Activated CD4-positive, alpha-beta T cell treated with anti-CD3 and anti-CD28 coated beads for 36 hours (primary cell): ENCODE measurements at places on chromosomes 11 and 22. TPM values are rescaled to one million over a fixed set of nuclear protein-coding genes. Genes with fewer than 3 reads are reported as not detected.

The MYOD1 gene
- total RNA-seq, result not detected

The CABP4 gene
- total RNA-seq, result 0.37 TPM

The SPDYC gene
- not detected for total RNA-seq

The MRGPRX4 gene
- total RNA-seq, result not detected

- H3K27me3 ChIP-seq, result no peaks in the 10 kb centered on the region
- H3K36me3 ChIP-seq, result peaks cover 64% of the 10 kb centered on the region
- no peak for DNase-seq
These were observed 48.8 kb downstream of the ACAT1 start for GRCh38 chr11:108170184-108170583.

DNA sequence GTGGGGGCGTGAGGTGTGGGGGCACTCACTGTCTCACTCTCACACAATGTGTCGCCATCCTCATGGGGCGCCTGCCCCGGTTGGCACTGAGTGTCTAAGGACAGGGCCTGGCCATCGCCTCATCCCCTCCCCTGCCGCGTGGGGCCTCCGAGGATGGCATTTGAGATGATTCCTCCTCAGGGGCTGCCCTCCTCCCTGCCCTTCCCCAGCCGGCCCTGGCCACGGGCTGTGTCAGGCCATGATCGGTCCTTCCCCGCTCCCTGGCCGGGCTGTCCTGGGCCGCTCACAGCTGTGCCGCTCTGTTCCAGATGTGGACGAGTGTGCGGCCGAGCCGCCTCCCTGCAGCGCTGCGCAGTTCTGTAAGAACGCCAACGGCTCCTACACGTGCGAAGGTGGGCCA, 4.5 kb downstream of the CRELD2 start:
- no peak overlapping the region for H3K4me3 ChIP-seq
- H3K4me1 ChIP-seq, result peaks cover 29% of the 10 kb centered on the region
- H3K27me3 ChIP-seq, result no peaks in the 10 kb centered on the region
- H3K36me3 ChIP-seq, result peaks cover 11% of the 10 kb centered on the region
- no peak for DNase-seq

DNA sequence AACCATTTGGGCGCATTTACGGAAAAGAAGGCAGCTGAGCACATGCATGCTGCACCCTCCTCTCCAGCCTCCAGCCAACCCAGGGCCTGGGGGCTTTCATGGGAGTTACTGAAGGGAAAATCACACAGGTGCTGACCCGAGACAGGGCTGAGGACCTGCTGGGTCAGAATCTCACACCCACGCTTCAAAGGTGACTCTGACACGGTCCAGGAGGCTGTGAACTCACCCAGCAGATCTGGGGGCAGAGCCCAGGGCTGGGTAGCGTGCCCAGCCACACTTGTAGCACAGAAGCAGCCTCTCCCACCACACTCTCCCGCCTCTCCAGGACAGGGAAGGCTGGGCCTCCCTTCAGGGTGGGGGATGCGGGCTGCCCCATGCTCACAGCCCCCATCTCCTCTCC, 347.6 kb downstream of the CTTN start:
- H3K4me1 ChIP-seq, result no peaks in the 10 kb centered on the region
- no peak for DNase-seq
- H3K4me3 ChIP-seq, result no peak overlapping the region
- no peak overlapping the region for H3K27ac ChIP-seq
- H3K36me3 ChIP-seq, result no peaks in the 10 kb centered on the region

DNA sequence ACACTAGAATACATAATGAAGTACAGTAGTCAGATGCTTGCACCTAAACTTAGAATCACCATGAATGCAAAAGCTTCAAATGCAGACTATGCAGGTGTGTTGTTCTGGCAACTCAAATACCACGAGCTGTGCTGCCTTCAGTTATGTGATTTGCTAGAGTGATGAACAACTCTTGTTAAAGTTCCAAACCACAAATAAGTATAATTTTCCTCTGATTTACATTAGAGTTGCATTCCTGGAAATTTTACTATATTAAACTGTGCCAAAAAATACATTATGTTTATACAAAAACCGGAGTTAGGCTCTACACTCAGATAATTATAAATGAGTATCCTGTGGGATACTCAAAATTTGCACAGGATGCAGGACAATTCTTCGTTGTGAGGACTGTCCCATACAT, 3.0 kb downstream of the TMEM218 start:
- no peak overlapping the region for H3K27ac ChIP-seq
- H3K4me1 ChIP-seq, result peaks cover 32% of the 10 kb centered on the region
- peaks cover 13% of the 10 kb centered on the region for H3K36me3 ChIP-seq

GRCh38 chr22:25062386-25063085, 110.0 kb downstream of the KIAA1671 start:
- H3K27me3 ChIP-seq, result no peaks in the 10 kb centered on the region
- peak overlapping the region; percentile 56 for H3K4me3 ChIP-seq
- peak; percentile 73 for DNase-seq
- peak overlapping the region; percentile 83 for H3K27ac ChIP-seq
- H3K36me3 ChIP-seq, result no peaks in the 10 kb centered on the region
- peaks cover 77% of the 10 kb centered on the region for H3K4me1 ChIP-seq

DNA sequence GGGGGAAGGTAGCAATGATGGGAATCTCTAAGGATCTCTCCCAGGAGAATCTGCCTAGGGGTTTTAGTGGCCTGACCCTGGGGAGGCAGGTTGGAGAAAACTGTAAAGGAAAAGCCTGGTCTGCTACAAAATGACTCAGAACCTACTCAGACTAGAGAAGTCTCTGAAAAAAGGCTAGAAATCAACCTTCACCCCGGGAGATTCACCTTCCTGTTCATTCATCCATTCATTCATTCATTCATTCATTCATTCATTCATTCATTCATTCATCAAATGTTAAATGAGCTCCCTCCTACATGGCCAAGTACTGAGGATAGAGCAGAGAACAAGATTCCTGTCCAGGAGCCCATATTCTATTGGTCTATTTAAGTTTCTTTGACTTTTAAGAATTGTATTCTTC, 8.9 kb upstream of the ANKK1 start:
- H3K4me3 ChIP-seq, result no peak overlapping the region
- no peaks in the 10 kb centered on the region for H3K4me1 ChIP-seq
- no peak overlapping the region for H3K27ac ChIP-seq
- H3K36me3 ChIP-seq, result peaks cover 8% of the 10 kb centered on the region
- DNase-seq, result no peak
